ENCODE measurements at places on chromosomes 13 and 19. TPM values are rescaled to one million over a fixed set of nuclear protein-coding genes. Genes with fewer than 3 reads are reported as not detected.

The SAFB2 gene
- 57.2 TPM for total RNA-seq

The CYP2F1 gene
- not detected for total RNA-seq

The NCCRP1 gene
- total RNA-seq = 0.23 TPM

The ZNF681 gene
- total RNA-seq = 20.1 TPM

The FUT2 gene
- 0.46 TPM for total RNA-seq

The RFPL4AL1 gene
- not detected for total RNA-seq

The ZNF576 gene
- 11.1 TPM for total RNA-seq

The CEACAM20 gene
- not detected for total RNA-seq

The KCTD4 gene
- 13.4 TPM for total RNA-seq

The USHBP1 gene
- total RNA-seq = 1.8 TPM

The MAU2 gene
- 34.1 TPM for total RNA-seq

The COL4A2 gene
- total RNA-seq = 69.0 TPM

The GFY gene
- total RNA-seq = not detected

The HCN2 gene
- total RNA-seq = 27.9 TPM

The PRR19 gene
- total RNA-seq = 3.5 TPM

The FBXO27 gene
- total RNA-seq = 10.4 TPM

The IL17D gene
- total RNA-seq = 19.1 TPM

The FFAR2 gene
- total RNA-seq = 0.23 TPM

The SH2D3A gene
- total RNA-seq = 8.5 TPM

The FRY gene
- 94.8 TPM for total RNA-seq

The MYPOP gene
- total RNA-seq = 1.4 TPM

The ZNF578 gene
- 32.5 TPM for total RNA-seq

The LSR gene
- 2.5 TPM for total RNA-seq

The ECSIT gene
- total RNA-seq = 49.6 TPM

The ACP5 gene
- total RNA-seq = 0.46 TPM

The CHAMP1 gene
- total RNA-seq = 8.8 TPM

The LGI4 gene
- 15.0 TPM for total RNA-seq

The SIGLEC9 gene
- 0.69 TPM for total RNA-seq

The RFPL4A gene
- total RNA-seq = not detected

The CBY2 gene
- total RNA-seq = not detected

The ZNF541 gene
- total RNA-seq = 0.23 TPM

The KLK13 gene
- total RNA-seq = 0.23 TPM

The COL5A3 gene
- total RNA-seq = 1.2 TPM
